ENCODE measurements at places on chromosomes 2 and 18.
A peak's percentile ranks its signal among the peaks of the same experiment; 100 is the strongest.

DNA sequence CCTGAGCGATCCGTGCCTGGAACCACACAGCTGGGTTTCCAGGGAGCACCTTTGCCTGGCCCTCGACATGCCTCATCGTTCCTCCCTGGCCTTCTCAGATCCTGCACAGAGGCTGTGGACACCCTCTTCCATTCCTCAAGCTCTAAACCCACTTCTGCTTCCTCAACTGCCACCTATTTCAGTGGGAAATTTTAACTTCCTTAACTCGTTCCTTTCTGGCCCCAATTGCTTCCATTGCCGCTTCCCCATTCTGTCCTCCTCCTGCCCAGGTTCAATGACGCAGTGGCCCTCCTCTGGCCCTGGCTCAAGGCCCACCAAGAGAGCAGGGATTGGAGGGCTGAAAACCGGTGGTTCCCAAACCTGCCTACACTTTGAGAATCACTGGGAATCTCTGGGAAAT lies 4.8 kb upstream of the B3GNT7 start:
- no peak for DNase-seq

DNA sequence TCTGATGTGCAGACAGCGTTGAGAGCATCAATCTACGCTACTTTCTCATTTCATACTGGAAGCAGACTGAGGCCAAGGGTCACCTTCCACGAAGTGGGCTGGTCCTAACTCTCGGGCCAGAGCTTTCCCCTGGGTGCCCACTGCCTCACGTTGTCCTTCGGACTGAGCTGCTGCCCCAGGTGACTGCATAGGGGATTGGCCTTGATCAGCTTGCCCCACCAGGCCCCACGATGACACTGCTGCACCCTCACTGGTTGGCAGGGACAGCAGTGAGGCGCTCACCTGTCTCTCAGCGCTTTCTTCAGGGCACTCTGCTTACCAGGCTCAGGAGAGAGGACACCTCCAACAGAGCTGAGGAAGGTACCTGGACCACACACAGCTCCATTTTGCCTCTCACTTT lies 47.3 kb downstream of the CABLES1 start:
- DNase-seq, result no peak

- DNase-seq, result peak; percentile 85
Observed at GRCh38 chr2:25341753-25342371, at the start of gene DNMT3A. Gene DNMT3A (minus strand): TSS chr2:25341925. CDS start chr2:25313984, 27,941 bp downstream.

DNA sequence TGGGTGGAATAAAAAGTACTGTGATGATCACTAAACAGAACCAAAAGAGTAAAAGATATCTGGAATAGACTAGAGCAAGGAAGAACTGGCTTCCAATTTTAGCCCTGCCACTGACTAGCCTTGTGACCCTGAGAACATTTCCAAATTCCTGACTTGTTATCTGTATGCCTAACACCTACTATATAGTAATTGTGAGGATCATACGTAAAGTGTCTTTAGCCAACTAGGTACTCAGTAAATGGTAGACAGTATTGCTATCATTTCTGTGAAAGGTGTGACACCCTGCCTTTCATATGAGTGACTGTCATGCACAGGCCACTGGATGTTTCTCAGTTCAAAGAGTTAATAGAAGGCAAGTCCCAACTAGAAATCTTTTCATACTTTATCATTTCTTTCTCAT lies 29.8 kb downstream of the CYTIP start:
- DNase-seq, result no peak

GRCh38 chr2:29841386-29842004 lies 79.9 kb downstream of the ALK start:
- DNase-seq, result peak; percentile 55

- no peak for DNase-seq
Observed at GRCh38 chr2:138949517-138949916, 169.3 kb upstream of the NXPH2 start.

DNA sequence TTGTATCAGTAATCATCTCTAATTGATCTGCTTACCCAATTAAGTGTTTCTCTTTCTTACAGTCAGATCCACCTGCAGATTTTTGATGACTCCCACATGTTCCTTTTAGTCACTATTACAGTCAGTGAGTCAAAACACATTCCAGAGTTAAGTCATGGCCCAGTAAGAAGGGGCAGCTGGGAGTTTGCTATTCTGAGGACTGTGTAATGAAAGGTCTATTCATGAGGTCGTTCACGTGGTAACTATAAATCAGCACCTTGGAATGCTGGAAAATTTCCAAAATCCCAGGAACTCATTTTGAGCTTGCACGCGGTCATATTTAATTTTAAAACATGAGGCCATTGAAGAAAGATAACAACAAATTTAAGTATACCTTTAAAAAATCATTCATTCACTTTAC lies 252.5 kb downstream of the XIRP2 start:
- DNase-seq, result peak; percentile 21

- DNase-seq, result no peak
Observed at GRCh38 chr2:209471037-209471436, 47.2 kb downstream of the MAP2 start.

DNA sequence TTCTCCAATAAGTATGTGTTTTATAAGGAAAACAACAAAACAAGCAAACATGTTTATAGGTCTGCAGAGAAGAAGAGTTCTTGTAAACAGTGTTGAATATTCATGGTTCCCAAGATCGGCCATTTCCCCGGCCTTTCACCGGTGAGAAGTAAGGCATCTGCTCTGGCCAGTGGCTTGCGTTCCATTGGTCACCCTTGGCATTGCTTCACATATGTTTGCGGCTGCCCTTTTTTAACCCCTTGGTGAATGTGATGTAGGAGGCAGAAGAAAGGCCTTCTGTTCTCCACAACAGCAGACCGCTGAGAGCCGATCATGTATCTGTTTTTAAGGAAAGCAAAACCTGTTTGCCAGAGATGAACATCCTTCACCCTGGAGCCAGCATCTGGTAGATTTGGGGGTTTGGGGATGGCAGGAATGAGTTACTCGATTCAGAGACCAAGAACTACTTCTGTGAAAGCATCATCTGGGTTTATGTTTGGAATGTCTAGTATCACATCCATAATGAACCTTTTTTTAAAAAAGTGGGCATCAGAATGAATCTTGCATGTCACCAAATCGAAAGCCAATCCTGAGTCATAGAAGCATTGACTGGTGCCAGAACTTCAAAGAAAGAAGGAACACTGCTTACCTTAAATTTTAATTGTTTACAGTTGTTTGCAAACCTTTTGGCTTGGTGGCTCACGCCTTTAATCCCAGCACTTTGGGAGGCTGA lies 112.3 kb downstream of the AGAP1 start:
- DNase-seq, result no peak

GRCh38 chr2:196288006-196288538 lies 116.7 kb upstream of the STK17B start:
- no peak for DNase-seq

- no peak for DNase-seq
Observed at GRCh38 chr2:192444286-192444838, 249.6 kb upstream of the TMEFF2 start.

DNA sequence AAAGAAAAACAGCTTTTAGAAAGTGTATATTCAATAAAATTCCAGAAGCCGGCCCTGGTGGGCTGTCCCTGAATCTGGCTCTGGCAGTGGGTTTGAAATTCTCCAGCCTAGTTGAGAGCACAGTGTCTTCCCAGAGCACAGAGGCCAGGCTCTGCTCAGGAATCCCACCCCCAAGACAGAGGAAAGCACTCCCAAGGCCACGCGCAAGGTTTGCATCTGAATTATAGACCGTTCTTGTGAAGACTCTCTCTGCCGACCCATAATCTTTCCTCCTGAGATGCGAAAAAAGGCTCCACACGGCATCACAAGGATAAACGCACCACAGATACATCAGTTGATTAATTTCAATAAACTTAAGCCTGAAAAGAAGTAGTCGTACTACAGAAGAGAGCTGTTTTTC lies 342.2 kb downstream of the CMPK2 start:
- no peak for DNase-seq

DNA sequence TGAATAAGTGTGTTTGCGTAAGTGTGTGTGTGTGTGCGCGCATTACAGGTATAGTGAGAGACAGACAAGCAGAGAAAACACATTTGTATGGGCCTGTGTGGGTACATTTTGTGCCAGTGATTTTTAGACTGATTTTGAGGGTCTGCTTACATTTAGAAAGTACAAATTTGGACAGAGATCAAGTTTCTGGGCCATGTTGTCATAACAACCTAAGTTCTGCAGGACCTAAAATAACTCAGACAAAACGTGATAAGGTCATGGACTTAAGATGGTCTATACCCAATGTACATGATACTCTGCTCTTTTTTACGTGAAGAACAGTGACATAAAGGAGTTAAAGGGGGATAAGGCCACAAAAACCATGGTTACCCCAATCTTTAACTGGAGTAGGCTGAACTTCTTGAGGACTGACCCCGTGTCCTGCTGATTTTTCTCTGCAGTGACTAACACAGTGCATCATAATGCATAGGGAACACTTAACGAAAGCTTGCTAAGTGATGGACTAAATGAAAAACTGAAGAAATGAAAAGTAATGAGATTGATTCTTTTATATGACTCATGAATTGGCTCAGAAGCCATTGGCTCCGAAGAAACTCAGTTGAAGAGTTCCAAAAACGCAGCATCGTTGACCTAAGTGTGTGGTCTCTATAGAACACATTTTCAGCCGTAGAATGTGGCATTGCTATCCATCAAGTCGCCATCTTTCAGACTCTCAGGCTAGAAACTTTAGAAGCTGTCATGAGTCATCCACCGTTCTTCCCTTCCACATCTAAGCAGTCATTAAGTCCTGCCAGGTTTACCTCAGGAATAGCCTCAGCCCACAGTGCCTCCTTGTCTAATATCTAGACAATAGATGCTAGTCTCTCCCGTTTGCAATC lies 61.6 kb upstream of the NCOA1 start:
- no peak for DNase-seq

GRCh38 chr2:183093857-183094657 lies 15.5 kb downstream of the DUSP19 start:
- no peak for DNase-seq

DNA sequence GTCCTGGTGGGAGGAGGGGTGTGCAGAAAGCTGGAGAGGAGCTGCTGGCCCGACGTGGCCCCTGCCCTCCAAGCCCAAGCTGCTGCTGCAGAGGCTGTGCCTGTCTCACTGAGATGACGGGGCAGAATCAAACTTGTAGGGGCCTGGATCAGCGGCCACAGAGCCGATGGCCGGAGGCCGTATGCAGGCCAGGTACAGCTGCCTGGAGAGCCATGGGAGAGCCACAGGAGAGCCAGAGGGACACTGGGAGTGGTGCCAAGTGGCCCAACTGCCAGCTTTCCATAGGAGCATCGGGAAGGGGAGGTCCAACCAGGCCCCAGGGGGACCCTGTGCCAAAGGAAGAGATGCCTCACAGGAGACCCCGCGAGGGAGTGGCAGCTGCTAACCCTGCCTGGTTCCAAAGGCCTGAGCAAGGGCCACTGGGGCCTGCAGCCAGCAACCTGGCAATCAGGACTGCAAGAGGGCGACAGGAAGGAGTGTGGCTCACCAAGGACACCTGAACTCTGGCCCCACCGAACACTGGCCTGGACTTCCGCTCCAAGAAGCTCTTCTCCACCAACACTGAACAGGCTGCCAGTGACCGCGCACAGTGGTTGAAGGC lies 70.7 kb downstream of the HDAC4 start:
- DNase-seq, result no peak

DNA sequence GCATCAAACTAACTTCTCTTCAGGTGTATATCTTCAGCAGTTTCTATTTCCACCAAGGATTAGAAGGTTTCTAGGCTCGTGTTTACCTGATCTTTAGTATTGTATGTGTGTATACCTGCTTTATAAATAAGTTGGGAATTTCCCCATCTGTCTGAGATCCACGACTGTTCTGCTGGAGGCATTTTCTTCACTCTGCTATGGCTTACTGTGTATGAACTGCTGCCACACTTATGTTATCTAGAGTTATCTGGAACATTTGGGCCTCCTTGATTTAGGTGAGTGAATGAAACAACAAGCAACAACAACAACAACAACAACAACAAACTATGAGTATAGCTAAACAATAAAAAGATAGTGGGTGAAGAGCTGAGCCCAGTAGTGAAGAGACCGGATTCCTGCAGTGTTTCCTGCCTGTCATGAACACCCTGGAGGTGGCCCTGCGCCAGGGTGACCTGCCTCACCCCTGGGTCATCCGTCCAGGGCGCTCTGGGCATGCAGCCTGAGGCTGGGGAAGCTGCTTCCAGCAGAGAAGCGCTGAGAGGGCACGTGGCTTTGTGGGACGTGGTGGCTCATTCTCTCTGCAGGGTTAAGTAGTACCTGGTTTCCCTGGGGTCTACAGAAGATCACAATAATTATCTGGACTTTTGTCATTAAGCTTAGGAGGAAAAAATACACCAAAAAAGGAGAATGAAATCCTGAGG lies 56.1 kb upstream of the GATA6 start:
- DNase-seq, result no peak

All from hepatocyte (in vitro differentiated cells).